ENCODE measurements at places on chromosomes 2 and 18. TPM values are rescaled to one million over a fixed set of nuclear protein-coding genes. Genes with fewer than 3 reads are reported as not detected.

PELI1 gene
- 59.7 TPM for total RNA-seq

FIGN gene
- total RNA-seq: not detected

DNA sequence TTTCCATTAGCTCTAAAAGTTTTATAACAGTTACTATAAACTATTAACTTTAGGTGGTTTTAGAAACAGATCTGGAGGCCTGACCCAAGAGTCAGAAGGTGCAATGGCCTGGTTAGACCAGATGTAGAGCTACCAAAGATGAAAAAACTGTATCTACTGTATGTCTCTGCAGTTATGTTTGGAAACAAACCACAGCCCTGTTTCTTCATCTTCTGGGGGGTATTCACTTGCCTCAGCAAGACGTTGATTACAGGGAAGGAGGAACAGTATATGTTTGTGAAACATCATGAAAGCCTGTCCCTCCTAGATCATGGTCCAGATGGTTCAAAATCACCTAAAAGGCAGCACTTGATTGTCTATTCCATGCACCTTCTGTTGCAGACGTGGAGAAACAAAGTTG lies 220.2 kb downstream of the SUCLG1 start:
- no peak for ATAC-seq

DNA sequence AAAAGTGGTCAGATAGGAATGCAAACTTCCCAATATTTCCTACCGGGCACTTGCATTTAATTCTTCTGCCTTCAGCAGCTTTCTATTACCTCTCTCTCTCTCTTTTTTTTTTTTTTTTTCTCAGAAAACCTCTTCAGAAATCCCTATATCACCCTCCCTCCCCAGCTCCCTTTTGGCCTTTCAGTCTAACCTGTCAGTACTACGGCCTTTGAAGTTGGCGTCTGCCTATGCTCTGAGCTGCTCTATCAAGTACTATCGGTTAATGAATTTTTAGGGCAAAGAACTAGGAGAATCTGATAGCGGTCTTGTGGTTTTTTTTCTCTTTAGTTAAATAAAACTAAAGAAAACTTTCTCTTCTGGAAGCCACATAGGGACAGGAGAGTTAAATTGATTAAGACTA lies 122.4 kb upstream of the MAPRE2 start:
- no peak for ATAC-seq

TXNDC2 gene
- not detected for total RNA-seq

HOXD3 gene
- not detected for total RNA-seq

CMPK2 gene
- 2.6 TPM for total RNA-seq

SERPINB12 gene
- total RNA-seq: not detected

GRCh38 chr2:85681372-85681763 lies 12.8 kb upstream of the GNLY start:
- peak; percentile 28 for ATAC-seq

MSH6 gene
- 88.9 TPM for total RNA-seq

DNA sequence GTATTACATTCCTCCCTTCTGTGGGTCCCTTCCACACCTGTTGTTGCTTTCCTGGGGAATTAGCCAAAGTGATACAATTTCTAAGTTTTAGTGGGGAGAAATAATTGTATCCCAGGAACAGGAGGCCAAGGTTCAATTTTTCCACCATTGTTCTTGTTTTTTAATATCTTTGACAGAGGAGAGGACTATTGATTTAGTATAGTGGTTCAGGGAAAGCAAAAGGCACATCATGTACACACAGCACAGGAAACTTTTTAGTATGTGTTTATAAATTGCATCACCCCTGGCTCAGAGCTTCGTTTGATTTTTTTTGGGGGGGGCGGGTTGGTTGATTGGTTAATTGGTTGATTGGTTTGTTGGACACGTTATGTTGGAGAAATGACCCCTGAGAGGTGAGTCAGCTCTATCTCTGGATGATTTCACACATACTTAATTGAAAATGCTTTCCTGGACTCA lies 431.6 kb downstream of the PID1 start:
- no peak for ATAC-seq

DNA sequence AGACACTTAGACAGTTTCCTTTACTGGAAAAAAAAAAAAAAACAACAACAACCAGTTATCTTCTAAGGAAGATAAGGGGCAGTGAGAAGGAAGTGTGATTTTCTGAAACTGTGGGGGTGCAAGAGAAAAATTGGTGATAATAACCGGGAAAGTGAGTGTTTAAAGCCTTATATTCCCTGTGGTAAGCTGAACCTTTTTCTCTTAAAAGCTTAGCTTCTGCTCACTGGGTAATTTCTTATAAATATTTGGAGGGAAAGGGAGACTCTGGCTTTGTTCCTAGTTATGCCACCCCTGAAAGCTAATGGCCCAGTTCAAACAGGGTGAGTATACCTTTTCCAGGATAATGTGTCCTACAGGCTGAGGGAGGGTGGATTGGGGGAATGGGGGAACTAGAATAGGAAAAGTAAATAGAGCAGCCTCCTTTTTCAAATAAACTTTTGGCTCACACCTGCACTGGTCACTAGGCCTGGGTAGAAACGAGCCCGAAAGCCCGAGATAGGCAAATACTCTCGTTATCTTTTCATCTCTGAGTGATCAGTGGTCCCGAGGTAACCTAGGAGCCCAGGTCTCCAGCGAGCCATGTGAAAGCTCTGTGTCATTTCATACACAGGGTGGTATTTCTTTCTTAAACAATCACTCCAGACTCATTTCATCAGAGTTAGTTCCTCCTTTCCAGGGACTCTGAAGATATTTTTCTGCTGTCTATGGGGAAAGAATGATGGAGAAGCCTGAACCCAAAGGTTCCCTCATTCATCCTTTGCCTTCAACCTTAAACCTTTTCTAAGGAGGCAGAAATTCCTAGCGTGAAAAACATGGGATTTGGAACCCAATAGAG lies 15.5 kb upstream of the SRBD1 start:
- ATAC-seq: no peak

- no peak for ATAC-seq
These were observed 382.1 kb downstream of the ZEB2 start for GRCh38 chr2:144137705-144138428.

DNA sequence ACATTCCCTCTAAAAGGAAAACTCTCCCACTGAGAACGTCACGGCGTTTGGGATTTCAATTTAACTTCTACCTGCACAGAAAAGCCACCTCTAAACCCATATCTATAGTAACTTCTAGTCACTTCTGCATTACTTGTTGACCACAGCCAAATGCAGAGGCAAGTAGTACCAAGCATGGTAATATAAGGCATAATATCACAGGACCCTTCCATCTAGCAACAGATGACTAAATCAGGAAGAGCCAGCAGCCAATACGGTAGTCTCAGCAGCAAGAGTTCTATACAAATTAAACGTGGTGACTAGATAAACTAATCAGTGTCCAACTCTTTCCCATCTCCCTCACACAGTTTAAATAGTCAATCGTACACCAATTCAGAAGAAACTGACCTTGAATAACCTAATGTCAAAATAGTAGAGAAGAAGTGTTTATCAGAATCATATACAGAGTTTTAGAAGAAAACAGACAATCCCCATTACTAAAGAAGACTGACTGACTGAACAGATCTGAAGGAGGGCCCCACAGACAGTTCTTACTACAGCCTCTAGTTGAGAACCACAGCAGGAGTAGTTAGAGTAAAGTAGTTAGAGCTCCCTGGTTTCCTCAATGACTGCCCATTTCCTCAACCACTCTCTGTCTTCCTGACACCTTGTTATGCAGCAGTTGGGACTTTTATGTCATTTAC lies 30.0 kb downstream of the MEMO1 start:
- peak; percentile 71 for ATAC-seq

DNA sequence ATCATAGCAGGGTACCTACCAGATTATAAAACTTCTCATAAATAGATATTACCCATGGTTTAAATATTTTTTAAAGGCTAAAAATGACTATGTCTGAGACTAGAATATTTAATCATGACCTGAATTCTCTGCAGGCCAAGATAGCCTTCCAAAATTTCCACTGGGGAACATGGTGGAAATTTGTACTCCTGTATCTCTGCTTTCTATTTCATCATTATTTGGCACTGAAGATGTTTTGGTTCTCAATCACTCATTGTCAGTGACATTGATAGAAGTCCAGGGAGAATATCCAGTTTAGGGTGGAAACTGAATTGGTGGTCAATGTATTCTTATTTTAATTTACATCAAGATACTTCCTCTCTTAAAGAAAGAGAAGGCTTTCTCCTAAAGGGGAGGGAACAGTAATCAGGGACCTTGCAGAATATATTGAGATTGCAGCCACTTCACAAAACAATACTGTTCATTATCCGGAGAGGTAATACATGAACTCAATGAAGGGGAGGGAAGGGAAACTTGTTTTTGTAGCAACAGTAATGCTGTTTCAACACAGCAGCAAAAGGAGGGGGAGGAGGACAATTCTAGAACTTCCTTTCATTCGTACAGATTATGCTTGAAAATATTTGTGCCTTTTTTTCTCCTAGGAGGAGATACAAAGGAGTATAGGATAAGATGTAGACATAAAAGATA lies 34.1 kb downstream of the EEF1B2 start:
- ATAC-seq: no peak

OSR1 gene
- total RNA-seq: not detected

SLC35F5 gene
- total RNA-seq: 35.8 TPM

GRCh38 chr18:38693104-38693503 lies 1127.5 kb upstream of the CELF4 start:
- no peak for ATAC-seq

DNA sequence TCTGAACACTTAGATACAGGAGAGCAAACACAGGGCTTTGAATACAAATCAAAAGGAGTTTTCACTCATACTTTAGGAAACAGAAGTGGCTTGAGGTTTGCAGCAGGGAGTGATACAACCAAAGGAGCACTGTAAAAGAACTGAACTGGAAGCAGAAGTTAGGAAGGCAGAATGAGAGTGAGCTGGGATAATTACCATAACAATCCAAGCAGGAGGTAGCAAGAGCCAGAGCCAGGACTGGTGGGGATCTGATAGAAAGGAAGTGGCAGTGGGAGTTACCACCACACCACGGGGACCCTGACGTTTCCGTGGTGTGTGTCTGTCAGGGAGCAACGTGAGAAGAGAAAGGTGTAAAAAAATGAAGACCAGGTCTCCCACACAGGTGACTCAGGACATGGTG lies 81.3 kb upstream of the EPB41L3 start:
- ATAC-seq: no peak

- no peak for ATAC-seq
These were observed 194.1 kb downstream of the PTPRM start for GRCh38 chr18:7760967-7761948.

GRCh38 chr2:15670469-15670868 lies 78.8 kb downstream of the DDX1 start:
- ATAC-seq: no peak

- ATAC-seq: no peak
These were observed 53.0 kb downstream of the NCKAP5 start for GRCh38 chr2:133515271-133515670.

RNF152 gene
- total RNA-seq: not detected

PLB1 gene
- total RNA-seq: 0.61 TPM

- no peak for ATAC-seq
These were observed 261.6 kb upstream of the RASGRP3 start for GRCh38 chr2:33214857-33215256.

TSPYL6 gene
- total RNA-seq: not detected

CD8B gene
- not detected for total RNA-seq

DNA sequence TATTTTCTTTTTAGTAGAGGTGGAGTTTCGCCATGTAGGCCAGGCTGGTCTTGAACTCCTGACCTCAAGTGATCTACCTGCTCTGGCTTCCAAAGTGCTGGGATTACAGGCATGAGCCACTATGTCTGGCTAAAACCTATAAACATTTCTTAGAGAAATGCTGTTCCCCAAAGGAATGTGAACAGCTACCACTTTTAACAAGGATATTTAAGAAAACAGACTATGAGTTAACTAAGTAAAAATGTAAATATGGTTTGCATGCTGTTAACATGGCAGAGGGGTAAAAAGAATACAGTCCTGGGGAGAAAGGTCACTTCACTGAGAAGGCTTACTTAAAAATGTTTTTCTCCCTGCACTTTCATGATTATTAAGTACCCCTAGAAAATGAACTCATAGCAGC lies 57.1 kb downstream of the SLC16A14 start:
- ATAC-seq: no peak

- ATAC-seq: no peak
These were observed 1598.7 kb upstream of the ACVR2A start for GRCh38 chr2:146246002-146246735.

CRYGD gene
- not detected for total RNA-seq

DNA sequence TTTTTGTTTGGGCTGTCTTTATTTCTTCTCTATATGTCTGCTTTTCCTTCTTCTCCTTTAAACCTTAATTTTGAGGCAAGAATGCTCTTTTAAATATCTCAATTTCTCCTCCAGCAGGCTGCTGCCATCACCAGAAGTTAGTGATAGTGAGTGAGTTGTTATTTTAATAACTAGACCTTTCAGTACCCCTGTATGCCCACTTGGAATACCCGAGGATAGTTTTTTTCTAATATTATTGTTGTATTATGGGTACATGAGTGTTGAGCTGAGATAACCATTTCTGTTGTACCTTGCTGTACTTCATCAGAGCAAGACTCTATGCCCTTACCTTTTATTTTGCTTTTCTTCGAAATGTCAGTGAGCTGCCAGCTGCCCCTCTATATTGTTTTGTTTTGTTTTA lies 50.1 kb downstream of the PPM1B start:
- ATAC-seq: no peak

CAB39 gene
- 137 TPM for total RNA-seq

- ATAC-seq: no peak
These were observed 60.4 kb downstream of the GALNT1 start for GRCh38 chr18:35641916-35642315.

GRCh38 chr2:14677039-14677438 lies 44.5 kb downstream of the LRATD1 start:
- no peak for ATAC-seq
